ENCODE measurements at places on chromosomes 5 and 9.
A peak's percentile ranks its signal among the peaks of the same experiment; 100 is the strongest.

- no peak for DNase-seq
Observed at GRCh38 chr5:1659100-1659981, 135.6 kb upstream of the LPCAT1 start.

DNA sequence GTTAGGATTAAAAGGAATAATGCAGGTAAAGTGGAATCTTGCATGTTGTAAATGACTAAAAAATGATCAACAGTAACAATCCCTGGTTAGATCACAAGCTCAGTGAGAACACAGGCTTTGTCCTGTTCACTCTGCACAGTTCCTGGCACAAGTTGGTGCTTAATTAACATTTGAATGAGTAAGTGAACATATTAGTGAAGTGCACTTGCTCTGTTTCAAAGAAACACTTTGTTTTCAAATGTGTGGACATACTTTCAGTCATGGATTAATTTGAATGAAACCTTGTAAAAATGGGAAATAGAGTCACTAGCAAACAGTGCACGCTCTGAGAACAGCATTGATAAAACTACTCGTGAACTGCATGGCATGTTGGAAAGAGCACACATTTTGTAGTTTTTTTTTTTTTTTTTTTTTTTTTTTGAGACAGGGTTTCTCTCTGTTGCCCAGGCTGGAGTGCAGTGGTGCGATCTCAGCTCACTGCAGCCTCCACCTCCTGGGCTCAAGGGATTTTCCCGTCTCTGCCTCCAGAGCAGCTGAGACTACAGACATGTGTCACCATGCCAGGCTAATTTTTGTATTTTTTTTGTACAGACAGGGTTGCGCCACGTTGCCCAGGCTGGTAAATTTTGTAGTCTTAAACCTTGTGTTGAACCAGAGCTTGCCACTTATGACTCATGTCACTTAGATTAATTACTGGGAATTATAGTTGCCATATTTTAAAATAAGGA is 159.9 kb downstream of the LURAP1L start:
- no peak for DNase-seq

DNA sequence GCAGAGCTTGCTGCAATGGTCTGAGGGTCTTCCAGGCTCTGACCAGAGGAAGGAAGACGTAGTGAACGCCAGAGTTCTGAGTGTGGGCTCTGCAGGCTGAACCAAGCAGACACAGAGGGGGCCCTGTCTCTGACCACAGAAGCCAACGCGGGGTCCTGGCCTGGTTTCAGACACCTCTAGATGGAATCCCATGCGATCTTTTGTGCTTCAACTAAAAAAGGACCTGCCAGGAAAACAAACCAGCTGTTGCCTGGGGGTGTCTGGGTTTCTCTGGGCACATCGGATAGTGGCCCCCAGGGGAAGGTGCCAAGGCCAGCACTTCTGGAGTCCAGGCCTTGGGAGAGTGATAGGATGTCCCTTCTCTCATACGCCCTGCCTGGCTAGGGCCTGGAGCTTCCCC is 12.9 kb downstream of the PRDM12 start:
- DNase-seq = no peak

- DNase-seq = no peak
Observed at GRCh38 chr5:33205079-33205478, 235.7 kb upstream of the TARS1 start.

GRCh38 chr5:143196601-143197259 is 206.8 kb downstream of the NR3C1 start:
- DNase-seq = no peak

DNA sequence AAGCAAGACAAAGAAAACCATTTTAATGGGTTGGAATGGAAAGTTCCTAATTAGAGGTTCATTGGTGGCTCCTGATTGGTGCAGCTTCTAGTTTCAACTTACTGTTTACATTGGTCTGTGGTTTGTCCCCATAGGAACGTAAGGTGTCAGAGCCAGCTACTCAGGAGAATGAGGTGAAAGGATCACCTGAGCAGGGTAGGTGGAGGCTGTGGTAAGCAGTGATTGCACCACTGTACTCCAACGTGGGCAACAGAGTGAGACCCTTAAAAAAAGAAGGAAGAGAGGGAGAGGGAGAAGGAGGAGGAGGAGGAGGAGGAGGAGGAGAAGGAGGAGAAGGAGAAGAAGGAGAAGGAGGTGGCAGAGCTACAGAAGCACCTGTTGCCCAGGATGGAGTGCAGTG is 30.4 kb downstream of the KCNIP1 start:
- peak; percentile 24 for DNase-seq

DNA sequence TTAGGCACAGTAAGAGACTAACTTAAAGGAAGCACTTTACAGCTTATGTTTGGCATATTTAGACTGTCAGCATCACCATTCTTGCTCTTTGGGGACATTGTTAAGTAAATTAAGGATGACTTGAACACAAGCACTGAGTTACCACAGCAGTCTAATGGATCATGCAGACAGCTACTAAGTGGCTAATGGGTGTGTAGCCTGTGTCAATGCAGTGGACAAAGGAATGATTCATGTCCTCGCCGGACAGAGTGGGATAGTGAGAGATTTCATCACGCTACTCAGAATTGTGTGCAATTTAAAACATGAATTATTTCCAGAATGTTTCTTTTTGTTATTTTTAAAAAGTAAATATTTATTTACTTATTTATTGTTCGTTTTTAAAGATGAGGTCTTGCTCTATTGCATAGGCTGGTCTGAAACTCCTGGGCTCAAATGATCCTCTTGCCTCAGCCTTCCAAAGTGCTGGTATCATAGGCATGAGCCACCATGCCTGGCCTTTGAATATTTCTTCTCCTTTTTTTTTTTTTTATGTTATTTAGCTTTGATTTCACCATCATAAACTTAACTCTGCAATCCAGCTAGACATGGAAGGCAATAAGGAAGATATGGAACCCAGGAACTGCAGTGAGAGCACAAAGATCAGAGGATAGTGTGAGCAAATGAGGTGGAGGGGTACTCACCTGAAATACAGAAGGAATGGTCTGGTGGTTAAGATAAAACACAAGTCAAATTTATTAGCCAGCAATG is 53.0 kb upstream of the KLF4 start:
- no peak for DNase-seq

GRCh38 chr9:37198039-37198729 is 77.8 kb downstream of the ZCCHC7 start:
- DNase-seq = no peak

DNA sequence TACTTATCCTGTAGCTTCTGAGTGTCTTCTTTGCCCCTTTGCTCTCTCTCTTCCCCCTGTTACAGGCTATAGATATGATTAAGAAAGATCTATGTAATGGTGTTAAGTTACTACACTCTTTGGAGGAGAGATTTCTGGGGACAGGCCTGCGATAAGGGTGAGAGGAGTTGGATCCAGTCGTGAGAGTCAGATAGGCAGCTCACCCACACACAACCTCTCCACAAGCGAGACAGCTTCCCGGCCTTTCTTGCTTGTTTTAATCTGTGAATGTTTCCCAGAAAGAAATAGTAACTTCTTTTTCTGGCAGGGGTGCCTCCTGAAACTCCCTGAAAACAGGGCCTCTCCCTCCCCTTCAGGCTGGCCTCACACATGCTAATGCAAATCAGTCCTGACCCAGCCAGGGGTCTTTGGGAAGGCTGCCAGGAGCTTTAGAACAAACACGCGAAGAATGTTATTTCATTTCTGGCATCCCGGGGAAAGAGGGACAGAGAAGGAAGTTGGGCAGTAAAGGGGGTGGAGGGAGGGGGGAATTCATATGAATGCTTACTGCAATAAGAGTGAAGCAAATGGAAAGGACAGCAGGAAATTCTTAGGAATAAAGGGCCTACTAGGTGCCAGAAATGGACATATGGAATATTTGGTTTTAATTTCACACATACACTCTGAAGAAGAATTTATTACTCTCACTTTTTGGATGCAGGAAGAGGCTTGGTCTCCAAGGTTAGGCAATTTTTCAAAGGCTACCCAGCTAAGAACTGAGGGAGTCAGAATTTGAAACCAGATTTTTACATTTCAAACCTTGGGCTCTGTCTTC is 215.8 kb upstream of the TRIM32 start:
- peak; percentile 74 for DNase-seq

DNA sequence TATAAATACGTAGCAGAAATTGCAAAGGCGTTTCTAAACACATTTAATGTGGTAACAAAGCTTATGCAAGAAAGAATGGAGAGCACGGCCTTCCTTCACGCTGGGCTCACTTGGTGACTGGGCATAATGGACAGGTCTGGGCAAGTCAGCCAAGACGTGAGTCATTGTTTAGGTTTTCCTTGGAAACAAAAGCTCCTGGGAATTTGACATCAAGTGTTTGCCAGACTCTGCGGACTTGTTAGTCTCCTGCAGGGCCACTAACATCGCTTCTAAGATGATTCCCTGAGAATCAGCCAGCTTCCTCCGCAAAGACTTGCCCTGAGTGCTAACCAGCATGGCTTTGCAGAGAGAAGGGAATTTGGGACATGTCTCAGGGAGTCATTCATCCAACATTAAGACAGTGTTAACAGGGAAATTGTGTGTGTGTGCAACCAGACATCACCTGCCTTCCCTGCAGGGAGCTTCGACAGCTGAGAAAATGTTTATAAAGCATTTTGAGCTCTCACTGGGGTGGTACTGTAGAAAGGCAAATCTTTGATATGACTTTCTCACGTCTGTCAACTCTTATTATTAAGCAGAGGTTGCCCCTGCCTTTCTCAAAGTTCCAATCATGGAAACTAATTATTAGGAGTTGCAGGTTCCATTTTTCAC is 182.5 kb downstream of the NTRK2 start:
- peak; percentile 14 for DNase-seq

DNA sequence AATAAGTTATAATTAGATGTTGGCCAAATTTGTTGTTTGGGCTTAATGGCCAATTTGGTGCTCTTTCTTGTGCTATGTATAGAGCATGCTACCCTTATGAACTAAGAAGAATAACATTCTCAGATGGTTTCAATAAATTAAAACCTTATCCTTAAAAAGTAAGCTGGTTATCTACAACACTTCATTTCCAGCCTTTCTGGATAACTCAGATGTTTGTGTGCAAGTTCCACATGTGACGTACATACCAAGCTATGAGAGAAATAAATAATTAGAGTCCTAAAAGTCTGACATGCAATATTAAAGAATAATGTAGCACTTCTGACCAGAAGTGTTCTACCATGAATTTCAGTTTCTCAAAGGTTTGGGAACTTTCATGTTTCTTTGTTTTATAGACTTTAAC is 11.7 kb downstream of the MTREX start:
- DNase-seq = no peak

DNA sequence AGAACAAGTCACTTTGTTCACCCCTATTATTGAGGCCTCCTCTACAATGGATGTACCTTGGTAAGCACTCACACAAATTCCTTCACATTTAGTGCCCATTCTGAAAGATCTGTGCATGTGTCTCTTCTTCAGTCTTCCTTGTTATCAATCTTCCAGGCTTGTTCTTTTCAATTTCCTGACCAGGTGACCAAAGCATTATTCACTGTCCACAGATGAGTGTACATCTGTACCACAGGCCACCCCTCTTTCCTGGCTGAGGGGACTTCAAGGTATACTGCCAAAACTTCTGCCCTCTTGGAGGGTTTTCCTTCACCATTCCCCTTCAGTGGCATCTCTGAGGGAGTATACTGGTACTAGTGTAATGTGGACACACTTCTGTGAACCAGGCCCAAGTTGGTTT is 25.5 kb upstream of the STOM start:
- no peak for DNase-seq

DNA sequence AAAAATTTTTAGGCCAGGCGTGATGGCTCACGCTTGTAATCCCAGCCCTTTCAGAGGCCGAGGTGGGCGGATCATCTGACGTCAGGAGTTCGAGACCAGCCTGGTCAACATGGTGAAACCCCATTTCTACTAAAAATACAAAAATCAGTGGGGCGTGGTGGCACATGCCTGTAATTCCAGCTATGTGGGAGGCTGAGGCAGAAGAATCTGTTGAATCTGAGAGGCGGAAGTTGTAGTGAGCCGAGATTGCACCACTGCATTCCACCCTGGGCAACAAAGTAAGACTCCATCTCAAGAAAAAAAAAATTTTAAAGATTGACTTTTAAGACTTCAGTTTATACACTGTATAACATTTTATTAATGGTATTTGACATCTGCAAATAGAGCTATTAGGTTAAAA is 60.1 kb upstream of the GNAQ start:
- DNase-seq = no peak

DNA sequence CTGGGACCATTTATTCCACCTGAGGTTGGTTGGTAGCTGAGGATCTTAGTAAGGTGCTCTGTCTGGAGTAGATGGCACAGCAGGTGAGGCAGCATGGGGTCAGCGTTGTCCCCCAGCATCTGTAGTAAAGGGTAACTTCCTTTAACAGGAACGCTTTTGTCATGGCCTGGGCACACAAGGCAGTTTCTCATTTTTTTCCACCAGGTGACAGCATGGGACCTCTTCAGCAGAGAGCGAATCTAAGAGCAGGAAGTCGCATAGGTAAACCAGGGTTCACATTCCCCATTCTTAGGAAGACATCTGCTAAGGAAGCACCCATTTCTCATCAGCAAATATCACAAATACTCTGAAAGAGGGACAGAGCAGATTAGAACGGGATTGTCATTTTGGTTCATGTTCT is 56.5 kb downstream of the GPR107 start:
- no peak for DNase-seq

- DNase-seq = no peak
Observed at GRCh38 chr5:32355686-32356085, 42.9 kb upstream of the MTMR12 start.
